Forelimb muscle (tissue), 1 donor: ENCODE measurements at places on chromosomes 3 and 15. TPM values are rescaled to one million over a fixed set of nuclear protein-coding genes. Genes with fewer than 3 reads are reported as not detected.

GRCh38 chr3:45409369-45409768 is 21.0 kb downstream of the LARS2 start:
- DNase-seq, result no peak

Gene CCR2
- polyA plus RNA-seq, result 0.89 TPM

GRCh38 chr3:12560505-12561190 is 3.8 kb downstream of the MKRN2 start:
- no peak for DNase-seq

DNA sequence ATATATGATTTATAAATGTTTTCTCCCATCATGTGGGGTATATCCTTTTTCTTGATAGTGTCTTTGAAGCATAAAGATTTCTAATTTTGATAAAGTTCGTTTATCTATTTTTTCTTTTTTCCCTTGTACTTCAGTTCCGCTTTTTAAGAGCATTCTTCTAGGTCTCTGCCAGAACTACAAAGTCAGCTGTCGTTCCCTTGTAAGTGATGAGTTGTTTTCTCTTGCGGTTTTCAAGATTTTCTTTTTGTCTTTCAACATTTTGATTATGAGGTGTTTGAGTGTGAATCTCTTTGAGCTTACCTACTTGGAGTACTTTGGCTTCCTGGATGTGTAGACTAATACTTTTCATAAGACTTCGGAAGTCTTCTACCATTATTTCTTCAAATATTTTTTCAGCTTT is 9.3 kb upstream of the PRICKLE2 start:
- no peak for DNase-seq

GRCh38 chr15:68364028-68364659 is 67.8 kb downstream of the ITGA11 start:
- no peak for DNase-seq

GRCh38 chr3:49015765-49016164 is 2.6 kb downstream of the DALRD3 start:
- DNase-seq, result no peak

Gene NDN
- polyA plus RNA-seq, result 198 TPM
